Karpas-422 (cell line): ENCODE measurements at places on chromosomes 6 and 20.
A peak's percentile ranks its signal among the peaks of the same experiment; 100 is the strongest.

GRCh38 chr6:36824253-36824652 is 15.0 kb downstream of the CPNE5 start:
- H3K4me3 ChIP-seq, result no peak overlapping the region
- no peaks in the 10 kb centered on the region for H3K4me1 ChIP-seq
- no peaks in the 10 kb centered on the region for H3K27me3 ChIP-seq
- H3K36me3 ChIP-seq, result no peaks in the 10 kb centered on the region
- DNase-seq, result no peak

- H3K36me3 ChIP-seq, result no peaks in the 10 kb centered on the region
- H3K27ac ChIP-seq, result no peak overlapping the region
- DNase-seq, result no peak
Observed at GRCh38 chr20:17494201-17494600, 37.0 kb downstream of the BFSP1 start.

- no peak overlapping the region for H3K4me3 ChIP-seq
- H3K27me3 ChIP-seq, result no peaks in the 10 kb centered on the region
- H3K36me3 ChIP-seq, result no peaks in the 10 kb centered on the region
- no peak overlapping the region for H3K27ac ChIP-seq
- DNase-seq, result no peak
Observed at GRCh38 chr6:53662457-53662856, 3.1 kb downstream of the KLHL31 start.

- H3K27me3 ChIP-seq, result no peaks in the 10 kb centered on the region
- H3K27ac ChIP-seq, result peak within 1 kb of the TSS; percentile 94
- peaks cover 12% of the 10 kb centered on the region for H3K36me3 ChIP-seq
- DNase-seq, result no peak
- peak within 1 kb of the TSS; percentile 89 for H3K4me3 ChIP-seq
Observed at GRCh38 chr6:41072836-41073202, at the start of gene NFYA. Gene NFYA, plus strand, starts transcription at chr6:41072974. Its CDS starts 6,116 bp downstream, at chr6:41079090.
